ENCODE measurements at places on chromosomes 1 and 21. TPM values are rescaled to one million over a fixed set of nuclear protein-coding genes. Genes with fewer than 3 reads are reported as not detected.

EPHX1 gene
- total RNA-seq: 305 TPM

BEND5 gene
- 3.3 TPM for total RNA-seq

DYRK1A gene
- 61.9 TPM for total RNA-seq

GMEB1 gene
- 13.7 TPM for total RNA-seq

PDE9A gene
- total RNA-seq: 9.6 TPM

CLEC20A gene
- not detected for total RNA-seq

SMIM1 gene
- total RNA-seq: 6.5 TPM

USH2A gene
- not detected for total RNA-seq

NENF gene
- 47.4 TPM for total RNA-seq

ATP1A2 gene
- 2.8 TPM for total RNA-seq

PGBD5 gene
- total RNA-seq: 10.1 TPM

MPZ gene
- total RNA-seq: 4.8 TPM

ZBTB8OS gene
- total RNA-seq: 41.4 TPM

CHD5 gene
- 0.13 TPM for total RNA-seq

BRINP2 gene
- total RNA-seq: 0.08 TPM

GJB3 gene
- 0.68 TPM for total RNA-seq

NBPF6 gene
- total RNA-seq: not detected

TARDBP gene
- total RNA-seq: 119 TPM

CYP4X1 gene
- 5.2 TPM for total RNA-seq

TMEM52 gene
- total RNA-seq: 1.2 TPM

FAM110D gene
- total RNA-seq: 5.1 TPM

OR2L2 gene
- not detected for total RNA-seq

LENEP gene
- not detected for total RNA-seq

WNT9A gene
- total RNA-seq: 4.6 TPM

ATP6V1G3 gene
- not detected for total RNA-seq

LCE3D gene
- not detected for total RNA-seq

COL16A1 gene
- 64.8 TPM for total RNA-seq

HSPA6 gene
- 18.7 TPM for total RNA-seq

LAPTM5 gene
- 185 TPM for total RNA-seq

LCE1B gene
- total RNA-seq: not detected

GUCA2B gene
- total RNA-seq: not detected

FLG2 gene
- not detected for total RNA-seq

CYP4Z1 gene
- total RNA-seq: 0.47 TPM

TDRD5 gene
- 0.16 TPM for total RNA-seq

All from left lung (tissue), 14 donors.